ENCODE measurements at places on chromosomes 2 and 18.

DNA sequence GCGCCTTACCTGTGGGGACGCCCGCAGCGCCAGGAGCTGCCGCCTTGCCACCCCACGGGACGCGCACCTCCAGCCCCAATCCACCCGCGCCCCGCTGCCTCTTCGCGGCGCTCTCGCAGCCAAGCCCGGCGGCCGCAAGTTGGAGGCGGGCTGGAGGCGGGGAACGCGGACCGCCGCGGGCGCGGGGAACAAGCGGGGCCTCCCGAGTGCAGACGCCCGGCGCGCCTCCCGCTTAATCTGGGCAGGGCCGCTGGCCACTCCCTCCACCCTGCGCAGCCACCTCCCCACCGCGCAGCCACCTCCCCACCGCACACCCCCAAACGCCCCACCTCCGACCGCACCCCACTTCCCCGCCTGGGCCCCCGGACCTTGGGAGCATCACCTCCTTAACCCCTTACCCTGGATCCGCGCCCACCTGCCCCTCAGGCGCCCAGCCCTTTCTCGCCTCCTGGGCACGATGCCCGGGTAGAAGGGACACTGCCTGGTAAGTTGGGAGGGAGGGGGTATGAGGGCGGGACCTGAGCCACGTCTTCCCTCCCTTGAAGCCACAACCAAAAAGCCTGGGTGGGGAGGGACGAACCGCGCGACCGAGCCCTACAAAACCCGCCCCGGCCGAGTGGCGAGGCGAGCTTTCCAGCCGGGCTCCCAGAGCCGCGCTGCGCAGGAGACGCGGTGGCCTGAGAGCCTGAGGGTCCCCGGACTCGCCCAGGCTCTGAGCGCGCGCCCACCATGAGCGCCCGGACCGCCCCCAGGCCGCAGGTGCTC, at the start of the genes COL4A3 and COL4A4:
COL4A3 (plus strand) TSS at position 627 of the 765 bp plus-strand sequence; CDS start at position 730, 103 bp downstream.
COL4A4 (minus strand) TSS at position 208 of the 765 bp plus-strand sequence. CDS start 16,722 bp downstream, outside the sequence.
- DNase-seq = no peak

GRCh38 chr2:6421138-6421730, 444.5 kb downstream of the CMPK2 start:
- DNase-seq = no peak

DNA sequence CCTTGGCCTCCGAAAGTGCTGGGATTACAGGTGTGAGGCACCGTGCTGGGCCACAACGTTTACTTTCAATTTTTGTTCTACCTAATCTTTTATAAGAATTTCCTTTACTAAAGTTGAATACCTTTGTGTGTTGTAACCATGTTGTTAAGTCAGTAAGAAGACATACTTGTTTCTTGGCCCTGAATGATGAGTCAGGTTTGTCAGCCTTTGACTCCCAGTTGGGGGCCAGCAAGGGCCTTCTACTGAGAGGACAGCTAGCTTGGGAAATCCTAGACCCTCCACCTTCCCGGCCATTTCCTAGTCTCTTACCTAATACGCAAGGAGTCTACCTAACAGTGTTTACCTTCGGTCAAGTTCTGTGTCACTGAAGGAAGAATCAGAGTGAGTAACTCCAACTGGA, 22.7 kb downstream of the MTHFD2 start:
- no peak for DNase-seq

DNA sequence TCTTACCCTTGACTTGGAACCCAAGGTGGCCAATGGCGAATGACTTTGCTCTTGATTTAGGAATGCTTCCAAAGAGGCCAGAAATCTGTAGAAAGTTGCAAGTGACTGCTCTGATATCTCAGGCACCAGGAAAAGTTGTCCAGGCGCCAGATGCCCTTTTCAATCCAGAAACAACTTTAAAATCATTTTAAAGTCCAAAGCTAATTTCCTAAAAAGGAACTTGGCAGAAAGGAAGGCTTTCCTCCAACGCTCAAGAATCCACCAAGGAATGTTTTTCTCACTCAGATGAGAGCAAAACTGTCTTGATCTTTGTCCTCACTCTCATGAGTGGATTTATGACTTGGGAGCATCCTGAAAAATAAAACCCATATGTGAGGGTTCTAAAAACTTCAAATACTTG, 5.3 kb downstream of the NGEF start:
- DNase-seq = no peak

- no peak for DNase-seq
Measured at GRCh38 chr2:233565685-233566140, 869 bp downstream of the USP40 start.

Data from NK-92 treated with Interleukin-12 subunit alpha and Interleukin-12 subunit beta, amount 100 ng/mL, for 24 hours (cell line).